ENCODE measurements at places on chromosomes 1 and 21.
A peak's percentile ranks its signal among the peaks of the same experiment; 100 is the strongest.

GRCh38 chr1:58011978-58012377, 534.5 kb downstream of the OMA1 start:
- no peak for DNase-seq

GRCh38 chr1:21537932-21538630, 28.9 kb downstream of the ALPL start:
- no peak for DNase-seq

- no peak for DNase-seq
Observed at GRCh38 chr1:156804026-156804425, 12.6 kb downstream of the SH2D2A start.

DNA sequence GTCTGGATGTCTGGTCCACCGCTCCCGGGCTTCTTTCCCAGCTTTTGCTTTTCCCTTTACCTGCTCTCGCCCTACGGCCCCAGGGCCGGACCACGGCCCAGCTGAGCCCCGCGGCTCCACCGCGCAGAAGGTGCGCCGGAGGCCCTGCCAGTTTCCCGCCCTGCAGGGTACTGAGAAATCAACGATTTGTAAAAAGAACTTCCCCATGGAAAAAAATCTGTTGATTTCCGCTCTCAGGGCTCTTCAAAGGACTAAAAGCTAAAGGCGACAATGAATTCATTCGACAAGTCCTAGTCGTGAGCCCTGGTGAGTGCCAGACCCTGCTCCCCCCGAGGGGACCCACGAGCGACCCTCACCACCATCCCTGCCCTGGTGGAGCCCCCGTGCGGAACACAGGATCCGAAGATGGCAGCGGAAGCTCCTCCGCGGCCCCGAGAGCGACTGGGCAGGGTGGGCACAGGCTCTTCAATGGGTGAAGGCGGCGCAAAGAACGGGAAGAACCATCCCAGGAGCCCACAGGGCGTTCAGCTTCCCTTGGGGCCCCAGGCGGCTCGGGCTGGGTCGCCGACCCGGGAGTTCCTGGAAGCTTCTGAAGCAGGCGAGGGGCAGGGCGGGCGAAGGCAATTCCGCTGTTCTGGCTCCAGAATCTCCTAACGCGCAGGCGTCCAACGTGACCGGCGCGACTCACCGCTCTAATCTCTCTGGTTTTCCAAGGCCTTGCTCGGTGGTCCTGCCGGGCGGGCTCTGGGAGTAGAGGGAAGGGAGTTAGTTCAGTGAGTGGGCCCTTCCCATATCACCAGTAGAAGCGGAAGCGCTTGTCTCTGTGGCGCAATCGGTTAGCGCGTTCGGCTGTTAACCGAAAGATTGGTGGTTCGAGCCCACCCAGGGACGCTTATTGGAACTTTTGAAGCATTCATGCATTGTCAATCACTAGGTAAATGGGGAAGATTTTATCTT, 6.6 kb upstream of the RNU1-2 start:
- DNase-seq: peak; percentile 99

DNA sequence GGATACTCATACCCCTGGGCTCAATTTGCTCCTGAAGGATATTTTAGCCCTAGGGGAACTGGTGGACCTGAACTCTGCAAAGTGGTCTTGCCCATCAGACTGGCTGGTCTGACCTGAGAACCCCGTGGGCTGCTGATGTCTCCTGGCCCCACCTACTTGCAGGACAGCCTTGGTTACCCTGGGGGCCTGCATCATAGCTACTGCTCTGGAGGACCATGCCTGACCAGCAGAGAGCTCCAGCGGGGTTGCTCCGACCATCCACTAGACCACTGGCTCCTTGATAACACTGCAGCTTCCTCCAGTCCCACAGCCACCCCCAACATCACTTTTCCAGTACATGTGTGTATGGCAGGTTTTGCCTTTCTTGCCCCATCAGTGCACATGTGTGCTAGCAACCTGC, 331.6 kb upstream of the BRINP3 start:
- no peak for DNase-seq

- no peak for DNase-seq
Observed at GRCh38 chr1:228399531-228400236, 7.0 kb downstream of the TRIM11 start.

GRCh38 chr1:153608742-153609584, 4.0 kb downstream of the S100A16 start:
- no peak for DNase-seq

- DNase-seq: no peak
Observed at GRCh38 chr21:38679534-38679933, 126.2 kb upstream of the ETS2 start.

DNA sequence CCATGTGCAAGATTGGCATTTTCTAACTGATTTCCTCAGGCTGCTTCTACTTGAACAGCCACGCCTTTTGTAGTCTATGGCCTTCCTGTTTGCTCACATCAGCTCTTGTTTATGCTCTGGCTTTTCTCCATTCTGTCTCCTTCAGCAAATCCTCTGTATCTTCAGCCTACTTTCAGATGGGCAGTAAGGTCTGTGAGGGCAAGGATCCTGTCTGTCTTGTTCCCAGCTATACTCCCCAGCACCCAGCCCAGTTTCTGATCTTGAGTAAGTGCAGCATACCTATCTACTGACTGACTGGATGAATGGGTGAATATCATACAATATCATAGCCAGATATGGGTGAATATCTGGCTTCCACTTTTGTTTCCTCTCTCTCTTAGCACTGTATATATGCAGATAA, 438.1 kb downstream of the LMO4 start:
- DNase-seq: no peak

DNA sequence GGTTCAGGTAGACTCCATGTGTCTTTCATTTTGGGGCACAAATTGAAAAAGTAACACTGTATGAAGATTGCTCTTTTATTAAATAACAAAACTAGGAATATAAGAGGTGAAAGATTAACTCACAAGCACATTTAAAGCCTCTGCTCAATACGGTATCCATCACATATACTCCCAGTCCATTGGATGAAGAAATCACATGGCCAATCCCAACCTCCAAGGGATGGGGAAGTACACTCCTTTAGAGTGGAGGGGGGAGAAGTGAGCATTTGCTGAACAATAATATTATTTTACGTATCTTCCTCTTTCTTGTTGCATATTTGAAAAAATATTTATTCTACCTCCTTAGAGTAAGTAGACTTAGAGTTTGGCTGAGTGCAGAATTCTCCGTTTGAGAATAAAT, 316.5 kb downstream of the LMX1A start:
- DNase-seq: no peak

DNA sequence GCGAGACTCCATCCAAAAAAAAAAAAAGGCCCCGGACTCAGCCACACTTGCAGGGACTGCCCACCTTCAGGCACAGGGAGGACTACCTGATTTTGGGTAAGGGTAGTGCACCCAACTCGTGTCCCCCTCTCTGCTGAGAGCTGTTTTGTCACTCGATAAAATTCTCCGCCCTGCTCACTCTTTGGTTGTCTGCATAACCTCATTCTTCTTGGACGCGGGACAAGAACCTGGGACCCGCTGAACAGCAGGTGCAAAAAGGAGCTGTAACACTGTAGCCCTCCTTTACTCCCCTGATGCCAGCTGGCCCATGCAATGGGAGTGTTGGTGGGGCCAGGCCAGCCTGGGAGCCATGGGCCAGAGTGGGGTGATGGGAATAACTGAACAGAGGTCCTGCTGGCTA, 10.6 kb downstream of the S100B start:
- no peak for DNase-seq

DNA sequence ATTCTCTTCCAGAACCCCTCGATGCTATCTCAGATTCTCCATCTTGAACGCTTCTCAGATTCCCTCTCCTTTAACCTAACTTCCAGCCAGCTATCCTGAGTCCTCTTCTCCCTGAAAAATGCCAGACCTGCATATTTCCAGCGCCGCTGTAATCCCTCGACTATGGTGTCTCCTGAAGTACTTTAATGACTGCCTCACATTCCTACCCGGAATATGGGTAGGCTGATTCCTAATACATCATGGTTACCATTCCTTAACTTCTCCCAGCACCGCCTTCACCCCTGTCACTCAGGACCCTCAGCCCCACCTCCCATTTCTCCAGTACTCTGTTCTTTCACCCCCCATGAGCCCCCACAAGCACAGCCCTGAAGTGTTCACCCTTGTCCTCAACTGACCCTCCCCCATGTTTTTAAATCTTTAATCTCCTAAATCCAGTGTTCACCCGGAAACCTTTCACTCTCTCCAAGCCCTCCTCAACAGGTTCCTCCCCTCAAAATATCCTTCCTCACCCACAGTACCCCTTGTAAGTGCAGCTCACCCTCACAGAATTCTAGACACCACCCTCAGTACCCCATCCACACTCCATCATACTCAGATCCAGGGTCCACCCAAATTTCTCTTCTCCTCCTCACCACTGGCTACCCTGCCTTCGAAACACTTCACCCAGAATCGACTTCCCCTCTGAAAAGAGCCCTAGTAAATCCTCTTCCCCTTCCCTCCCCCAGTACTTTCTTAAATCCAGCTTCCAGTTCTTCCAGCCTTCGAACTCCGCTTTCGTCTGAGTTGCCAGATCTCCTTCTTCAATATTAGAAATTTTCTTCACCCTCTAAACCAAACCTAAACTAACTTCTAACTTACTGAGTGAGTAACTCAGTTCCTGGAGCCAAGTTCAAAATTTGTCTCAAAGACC, 922 bp downstream of the CPT2 start:
- DNase-seq: no peak

DNA sequence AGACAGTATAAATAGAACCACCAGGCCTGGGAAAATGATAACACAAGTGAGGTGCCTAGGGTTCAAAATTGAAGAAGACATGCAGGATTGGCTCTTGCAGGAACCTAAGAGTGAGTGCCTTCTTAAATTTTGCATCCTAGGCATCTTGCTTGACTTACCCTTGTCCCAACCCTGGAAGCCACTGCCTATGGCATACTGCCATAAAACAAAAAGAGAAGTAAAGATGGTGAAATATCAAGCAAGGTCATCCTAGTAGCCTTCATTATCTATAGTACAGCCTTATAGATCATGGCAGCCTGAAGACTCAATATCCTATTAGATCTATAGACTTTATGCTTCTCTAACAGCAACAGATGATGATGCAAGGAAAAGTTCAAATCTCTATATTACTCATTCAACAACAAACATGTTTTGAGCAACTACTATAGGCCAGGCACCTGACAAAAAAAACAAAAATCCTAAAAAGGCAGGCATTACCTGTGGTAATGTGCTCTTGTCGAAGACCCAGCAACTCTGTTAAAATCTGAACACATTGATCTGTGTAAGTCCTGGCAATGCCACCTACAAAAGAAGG, 6.3 kb downstream of the AP4B1 start:
- no peak for DNase-seq

- no peak for DNase-seq
Observed at GRCh38 chr1:67431869-67432578, 1.8 kb upstream of the SERBP1 start.

DNA sequence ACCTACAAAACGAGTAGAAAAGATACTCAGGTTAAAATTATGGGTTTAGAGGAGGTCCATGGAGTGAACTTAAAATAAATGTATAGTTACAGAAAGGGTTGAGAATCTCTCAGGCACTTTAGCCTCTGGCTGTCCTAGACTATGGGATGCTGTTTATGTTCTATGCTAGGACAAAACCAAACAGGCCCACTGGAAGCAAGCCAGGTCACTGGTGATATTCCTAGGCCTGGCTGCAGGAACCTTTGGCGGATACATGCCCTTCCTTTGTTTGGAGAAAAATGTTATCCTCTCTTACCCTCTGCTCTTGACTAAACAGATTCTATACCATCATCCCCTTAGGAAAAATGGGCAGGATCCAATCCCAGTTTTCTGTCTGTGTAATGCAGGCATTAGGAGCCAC, 90.7 kb upstream of the DUSP10 start:
- no peak for DNase-seq

DNA sequence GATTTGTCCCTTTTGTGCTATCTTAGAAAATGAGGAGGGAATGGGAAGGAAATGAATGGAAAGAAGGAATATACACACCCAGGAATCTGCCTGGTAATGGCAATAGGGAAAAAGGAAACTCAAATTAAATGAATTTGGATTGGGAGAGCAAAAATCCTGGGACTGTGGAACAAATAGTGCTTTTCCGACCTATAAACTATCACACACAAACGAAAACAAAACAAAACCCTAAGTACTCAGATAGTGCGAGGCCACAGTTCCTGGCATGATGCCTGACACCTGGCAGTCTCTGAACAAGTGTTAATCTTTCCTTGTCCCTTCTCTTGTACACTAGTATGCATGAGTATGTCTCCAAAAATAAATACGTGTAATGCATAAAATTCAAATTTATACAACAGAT, 319.8 kb upstream of the SPAG17 start:
- no peak for DNase-seq

- no peak for DNase-seq
Observed at GRCh38 chr1:31977385-31978131, 36.1 kb upstream of the KHDRBS1 start.

DNA sequence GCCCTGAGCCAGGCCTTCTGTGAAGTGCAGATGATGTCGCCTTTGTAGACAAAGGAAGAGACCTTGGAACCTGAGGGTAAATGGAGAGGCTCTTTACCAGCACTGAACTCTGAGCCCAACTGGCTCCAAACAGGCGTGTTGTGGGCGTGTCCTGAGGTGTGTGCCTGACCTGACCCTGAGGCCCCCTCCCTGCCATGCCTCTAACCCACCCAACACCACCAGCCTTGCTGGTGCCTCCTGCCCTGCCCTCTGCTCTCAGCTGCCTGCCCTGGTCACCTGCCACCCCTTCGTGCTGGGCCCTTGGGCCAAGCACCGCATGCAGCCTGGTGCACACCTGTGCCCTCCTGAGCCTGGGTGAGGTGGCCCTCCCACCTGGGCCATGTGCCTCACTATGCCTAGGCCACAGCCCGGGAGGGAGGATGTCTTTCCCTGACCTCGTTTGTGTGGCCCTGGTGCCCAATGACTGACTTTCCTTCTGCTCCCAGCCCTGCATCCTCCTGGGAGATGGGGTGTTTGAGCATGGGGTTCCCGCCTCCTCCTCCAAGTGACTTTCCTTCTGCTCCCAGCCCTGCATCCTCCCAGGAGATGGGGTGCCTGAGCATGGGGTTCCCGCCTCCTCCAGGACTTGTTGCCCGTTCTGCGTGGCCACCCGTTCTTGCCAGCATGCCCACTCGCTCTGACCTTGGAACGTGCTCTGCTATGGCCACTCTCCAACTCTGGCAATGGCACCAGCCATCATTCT, 157.0 kb downstream of the PCBP3 start:
- no peak for DNase-seq

Measured in hypothalamus (tissue), 51 donors.